Stimulated activated CD8-positive, alpha-beta memory T cell treated with anti-CD3 and anti-CD28 coated beads, Interleukin-4, amount 100 ng/mL, for 1 hour (primary cell): ENCODE measurements at places on chromosomes 1 and 21.

DNA sequence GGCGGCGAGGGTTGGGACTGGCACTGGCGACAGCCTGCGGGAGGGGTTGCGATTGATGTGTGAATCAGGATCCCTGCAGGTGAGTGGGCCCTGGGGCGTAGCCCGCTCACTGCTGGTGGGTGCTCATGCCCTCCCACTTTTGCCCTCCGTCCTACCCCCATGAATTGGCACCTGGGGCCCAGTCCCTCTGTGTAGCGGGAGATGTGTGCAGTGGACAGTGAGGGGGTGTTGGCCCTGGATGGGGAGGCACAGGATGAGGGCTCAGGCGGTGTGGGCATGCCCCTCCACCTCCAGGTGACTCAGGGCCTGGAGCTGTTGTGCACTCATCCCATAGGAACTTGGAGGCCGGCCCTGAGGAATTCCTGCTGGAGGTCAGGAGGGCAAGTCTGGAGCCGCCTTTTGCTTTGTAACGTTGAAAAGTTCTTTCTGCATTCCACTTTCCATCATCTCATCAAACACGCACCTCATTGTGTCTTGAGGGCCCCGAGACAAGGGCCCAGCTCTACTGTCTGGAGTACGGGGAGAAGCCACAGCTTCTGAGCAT lies 3.0 kb downstream of the PEAR1 start:
- DNase-seq = no peak

- no peak for DNase-seq
Measured at GRCh38 chr1:42779725-42780124, 5.1 kb upstream of the TMEM269 start.

- DNase-seq = no peak
Measured at GRCh38 chr1:221937155-221937953, 195.5 kb upstream of the DUSP10 start.

DNA sequence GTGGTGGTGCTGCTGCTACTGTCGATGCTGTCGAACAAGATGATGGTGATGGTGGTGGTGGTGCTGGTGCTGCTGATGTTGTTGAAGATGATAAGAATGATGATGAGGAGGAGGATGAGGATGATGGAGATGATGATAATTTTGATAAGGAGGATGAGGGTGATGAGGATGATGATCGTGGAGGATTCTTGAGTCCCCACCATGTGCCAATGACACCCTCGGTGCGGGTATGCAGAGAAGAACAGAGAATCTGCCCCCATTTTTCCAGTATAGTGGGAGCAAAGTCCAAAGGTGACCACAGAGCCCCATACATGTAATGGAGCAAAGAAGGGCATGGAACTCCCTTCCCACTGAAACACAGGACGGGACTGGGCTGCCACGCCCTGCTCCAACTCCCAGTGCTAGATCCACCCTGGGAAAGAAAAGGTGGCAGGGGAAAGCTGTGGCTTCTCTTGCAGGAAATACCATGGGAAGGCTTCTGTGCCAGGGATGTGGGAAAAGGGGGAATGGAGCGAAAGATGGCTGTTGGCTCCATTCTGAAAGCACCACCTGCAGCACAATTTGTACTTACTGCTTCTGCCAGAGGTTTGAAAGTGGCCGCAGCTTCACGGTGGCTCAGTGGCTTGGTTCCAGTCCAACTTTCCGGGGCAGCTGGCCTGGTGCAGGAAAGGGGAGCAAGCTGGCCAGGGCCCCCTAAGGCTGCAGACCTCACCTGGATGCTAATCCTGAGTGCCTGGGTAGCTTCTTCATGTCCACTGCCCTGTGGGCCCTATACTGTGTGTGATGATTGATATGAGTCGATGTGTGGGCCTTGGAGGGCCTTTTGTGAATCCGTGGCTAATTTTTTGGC lies 387.2 kb upstream of the VAMP3 start:
- DNase-seq = no peak

- DNase-seq = no peak
Measured at GRCh38 chr1:86435327-86435726, 11.4 kb downstream of the CLCA2 start.

- DNase-seq = peak; percentile 57
Measured at GRCh38 chr1:209769171-209769904, 13.5 kb downstream of the TRAF3IP3 start.

- DNase-seq = no peak
Measured at GRCh38 chr1:39269349-39269748, 64.9 kb downstream of the MACF1 start.

DNA sequence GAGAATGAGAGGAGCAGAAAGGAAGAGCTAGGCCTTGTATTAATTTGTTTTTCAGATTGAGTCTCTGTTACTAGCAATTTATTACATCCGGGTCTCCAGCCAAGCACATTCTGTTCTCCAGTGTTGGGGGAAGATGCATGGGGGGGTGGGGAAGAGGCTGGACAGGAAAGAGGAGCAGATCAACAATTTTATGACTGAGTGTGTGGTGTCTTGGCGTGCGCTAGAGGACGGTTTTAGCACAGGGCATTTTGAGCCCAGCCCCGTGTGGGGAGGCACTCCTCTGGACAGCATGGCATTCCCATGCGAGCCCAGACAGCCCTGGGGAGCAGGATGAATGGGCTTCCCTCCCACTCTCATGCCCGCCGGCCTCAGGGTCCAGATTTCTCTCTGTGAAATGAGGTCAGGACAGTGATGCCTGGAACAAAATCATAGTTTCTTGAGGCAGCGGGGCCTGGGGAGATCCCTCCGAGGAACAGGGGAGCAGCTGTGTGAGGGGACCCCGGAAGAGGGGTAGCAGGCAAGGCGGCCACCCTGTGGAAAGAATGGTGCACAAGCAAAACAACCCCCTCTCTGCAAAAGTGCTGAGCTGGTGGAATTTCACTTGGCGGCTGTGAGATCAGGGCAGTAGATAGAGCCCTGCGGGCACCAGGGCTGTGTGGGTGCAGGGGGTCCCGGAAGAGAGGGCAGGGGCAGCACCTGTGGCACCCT lies 16.3 kb downstream of the SOX13 start:
- no peak for DNase-seq

- no peak for DNase-seq
Measured at GRCh38 chr1:86616871-86617270, 70.0 kb downstream of the CLCA4 start.

- DNase-seq = no peak
Measured at GRCh38 chr1:164754088-164754600, 195.2 kb downstream of the PBX1 start.

GRCh38 chr21:24110846-24111245 lies 1496.4 kb downstream of the MRPL39 start:
- no peak for DNase-seq

GRCh38 chr1:19979494-19979977 lies at the start of gene PLA2G2A:
Gene PLA2G2A, minus strand, starts transcription at chr1:19979618. Its CDS starts 845 bp downstream, at chr1:19978773.
- no peak for DNase-seq

DNA sequence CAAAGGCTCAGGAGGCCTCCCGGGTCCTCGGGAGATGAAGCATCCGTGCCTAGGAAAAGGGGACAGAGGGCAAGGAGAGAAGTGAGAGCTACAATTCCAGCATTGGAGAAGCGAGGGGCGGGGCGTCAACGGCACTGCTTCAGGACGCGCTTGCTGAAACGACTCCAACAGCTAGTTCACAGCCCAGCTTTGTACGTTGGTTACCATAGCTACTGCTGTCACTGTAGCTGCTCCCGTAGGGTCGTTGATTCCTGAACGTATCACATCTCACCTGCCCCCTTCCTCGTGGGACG lies 63.1 kb downstream of the TOR1AIP2 start:
- DNase-seq = no peak

GRCh38 chr1:182809414-182809957 lies 19.9 kb downstream of the NPL start:
- no peak for DNase-seq

DNA sequence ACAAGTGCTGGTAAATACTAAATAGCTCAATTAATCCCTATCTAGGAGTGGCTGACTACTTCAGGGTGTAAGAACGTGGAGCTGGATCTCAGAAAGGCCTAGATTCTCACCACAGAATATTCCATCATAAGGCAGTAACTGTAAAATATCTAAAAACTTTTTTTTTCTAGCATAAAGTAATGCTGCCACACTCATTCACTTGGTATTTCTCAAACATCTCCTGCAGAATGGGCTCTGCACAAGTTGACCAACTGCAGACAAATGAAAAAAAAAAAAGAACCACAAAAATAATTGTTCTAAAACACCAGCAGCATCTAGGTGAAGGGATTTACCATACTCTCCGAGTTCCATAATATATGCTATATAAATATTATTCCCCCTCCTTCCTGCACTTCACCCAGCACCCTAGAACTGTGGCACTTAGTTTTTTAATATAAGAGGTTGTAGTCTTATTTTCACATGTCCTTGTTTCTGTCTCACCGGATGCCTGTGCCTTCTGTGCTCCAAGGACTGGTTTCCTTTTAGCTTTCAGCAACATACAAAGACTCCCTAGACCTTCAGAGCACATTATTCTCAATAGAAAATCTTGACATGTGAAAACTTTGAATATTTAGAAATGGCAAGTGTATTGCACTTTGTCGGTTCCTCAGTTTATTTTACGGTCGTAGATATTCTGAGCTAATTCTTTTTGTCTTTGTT lies 8.9 kb downstream of the VSIG8 start:
- DNase-seq = no peak

DNA sequence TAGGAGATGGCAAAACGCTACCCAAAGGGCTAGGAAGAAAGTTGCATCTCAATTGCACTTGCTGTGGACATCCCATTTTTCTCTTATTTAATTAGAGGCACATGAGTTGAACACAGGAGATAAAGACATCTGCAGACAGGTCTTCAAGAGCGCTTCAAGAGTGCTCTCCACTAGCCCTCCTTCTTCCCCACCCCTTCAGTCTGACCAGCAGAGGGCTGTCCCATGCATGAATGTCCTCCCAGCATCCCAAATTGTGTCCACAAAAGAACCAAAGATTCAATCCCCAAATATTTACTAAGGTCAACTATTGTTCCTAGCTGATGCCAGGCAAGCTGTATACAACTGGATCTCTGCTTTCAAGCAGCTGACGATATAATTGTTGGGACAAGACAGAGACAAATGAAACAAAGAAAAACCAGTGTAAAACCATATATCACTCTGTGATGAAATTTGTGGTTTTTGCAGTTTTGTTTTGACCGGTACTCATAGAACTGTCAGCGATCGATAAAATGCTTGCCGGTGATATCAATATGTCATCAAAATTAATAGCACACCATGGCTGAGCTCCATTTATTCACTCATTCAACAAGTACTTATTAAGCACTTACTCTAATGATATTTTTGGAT lies 174.2 kb downstream of the TNR start:
- DNase-seq = no peak

GRCh38 chr1:31595836-31596736 lies 19.8 kb downstream of the TINAGL1 start:
- no peak for DNase-seq

DNA sequence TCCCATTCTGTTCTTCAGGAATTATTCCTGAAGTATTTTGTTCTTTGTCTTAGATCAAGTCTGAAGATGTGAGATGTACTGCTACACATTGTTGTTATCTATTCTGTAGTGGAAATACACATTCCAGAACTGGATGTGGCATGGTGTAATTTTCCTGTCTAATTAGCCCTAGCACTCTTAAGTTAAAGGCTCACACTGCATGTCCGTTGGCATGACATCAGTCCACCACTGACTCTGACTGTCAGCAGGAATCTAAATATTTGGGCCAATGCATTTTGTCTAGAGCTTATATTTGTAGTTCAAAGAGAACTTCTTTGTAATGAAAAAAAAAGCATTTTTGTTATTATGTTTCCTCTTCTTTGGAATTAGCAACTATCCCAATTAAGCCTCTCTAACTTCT lies 201.0 kb downstream of the S1PR1 start:
- no peak for DNase-seq

DNA sequence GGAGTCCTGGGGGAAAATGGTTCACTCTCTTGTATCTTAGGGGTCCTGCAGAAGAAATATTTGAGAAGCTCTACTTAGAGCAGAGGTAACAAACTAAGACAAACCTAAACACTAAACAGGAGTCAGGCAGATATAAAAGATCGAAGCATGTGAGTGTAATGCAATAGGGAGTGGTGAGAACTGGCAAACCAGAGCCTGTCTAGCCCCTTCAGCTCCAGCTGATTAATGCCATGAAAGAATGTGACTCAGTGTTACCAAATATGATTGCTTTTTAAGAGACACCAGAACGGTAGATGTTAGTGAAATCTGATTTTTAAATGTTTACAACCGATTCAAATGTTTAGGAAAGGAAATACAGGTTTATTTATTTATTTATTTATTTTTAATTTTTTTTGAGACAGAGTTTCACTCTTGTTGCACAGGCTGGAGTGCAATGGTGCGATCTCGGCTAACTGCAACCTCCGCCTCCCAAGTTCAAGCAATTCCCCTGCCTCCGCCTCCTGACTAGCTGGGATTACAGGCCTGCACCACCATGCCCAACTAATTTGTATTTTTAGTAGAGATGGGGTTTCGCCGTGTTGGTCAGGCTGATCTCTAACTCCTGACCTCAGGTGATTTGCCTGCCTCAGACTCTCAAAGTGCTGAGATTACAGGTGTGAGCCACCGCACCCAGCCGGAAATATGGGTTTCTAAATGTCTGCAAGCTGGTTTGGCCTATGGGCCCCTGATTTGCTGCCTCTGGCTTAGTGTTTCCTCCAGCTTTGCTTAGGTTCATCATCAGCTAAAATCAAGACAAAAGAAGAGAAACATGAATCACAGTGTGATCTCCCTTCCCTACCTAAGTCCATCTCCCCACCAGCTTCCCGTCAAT lies 12.2 kb downstream of the TXNIP start:
- DNase-seq = no peak

DNA sequence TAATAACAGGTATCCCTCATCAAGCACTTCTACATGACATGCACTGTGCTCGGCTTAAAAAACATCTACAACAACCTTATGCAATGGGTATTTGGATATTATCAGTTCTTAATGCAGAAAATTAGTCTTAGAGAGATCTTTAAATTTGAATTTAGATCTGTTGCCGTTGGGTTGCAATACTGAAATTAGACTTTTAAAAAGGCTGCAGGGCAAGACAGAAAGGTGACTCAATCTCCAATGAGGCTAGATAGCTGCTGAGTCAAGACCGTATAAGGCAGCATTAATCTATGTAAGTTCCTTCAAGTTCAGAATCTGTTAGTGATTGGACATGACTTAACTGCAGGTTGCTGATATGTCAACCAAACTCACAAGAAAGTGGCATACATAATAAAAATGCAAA lies 37.3 kb downstream of the OLFM3 start:
- DNase-seq = no peak
